ENCODE measurements at places on chromosomes 1 and 21.
A peak's percentile ranks its signal among the peaks of the same experiment; 100 is the strongest.

- DNase-seq, result no peak
These were observed 102.7 kb upstream of the GCLM start for GRCh38 chr1:94011709-94012595.

DNA sequence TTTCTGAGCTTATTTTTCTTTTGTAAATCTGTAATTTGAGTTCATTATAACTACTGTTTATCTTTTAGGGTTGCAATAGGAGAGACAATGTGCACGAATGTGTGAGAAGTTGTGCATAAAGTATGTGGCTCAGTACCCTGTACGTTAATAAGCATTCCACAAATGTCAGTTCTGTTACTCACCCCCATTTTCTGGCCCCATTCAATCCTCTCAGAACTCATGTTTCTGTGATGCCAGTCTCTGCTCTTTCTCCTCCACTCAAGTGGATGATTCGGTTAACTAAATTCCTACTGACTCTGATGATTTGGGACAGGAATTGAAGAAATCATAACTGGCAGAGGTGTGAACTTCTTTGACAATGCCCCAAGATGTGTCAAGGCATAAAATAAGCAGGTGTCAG is 10.2 kb upstream of the DMRTB1 start:
- DNase-seq, result no peak

- no peak for DNase-seq
These were observed 9.2 kb downstream of the BACH1 start for GRCh38 chr21:29307718-29308455.

DNA sequence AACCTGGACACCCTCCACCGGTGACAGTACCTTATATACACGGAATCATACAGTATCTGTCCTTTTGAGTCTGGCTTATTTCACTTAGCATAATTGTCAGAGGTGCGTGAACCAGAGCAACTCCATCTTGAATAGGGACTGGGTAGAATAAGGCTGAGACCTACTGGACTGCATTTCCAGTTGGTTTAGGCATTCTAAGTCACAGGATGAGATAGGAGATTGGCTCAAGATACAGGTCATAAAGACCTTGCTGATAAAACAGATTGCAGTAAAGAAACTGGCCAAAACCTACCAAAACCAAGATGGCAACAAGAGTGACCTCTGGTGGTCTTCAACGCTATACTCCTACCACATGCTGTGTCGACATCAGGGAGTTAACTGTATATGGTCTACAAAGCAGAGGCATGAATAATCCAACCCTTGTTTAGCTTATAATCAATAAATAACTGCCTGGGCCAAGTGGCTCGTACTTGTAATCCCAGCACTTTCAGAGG is 1.4 kb upstream of the FDPS start:
- no peak for DNase-seq

GRCh38 chr1:247357052-247357780 is 25.5 kb upstream of the ZNF496 start:
- DNase-seq, result no peak

DNA sequence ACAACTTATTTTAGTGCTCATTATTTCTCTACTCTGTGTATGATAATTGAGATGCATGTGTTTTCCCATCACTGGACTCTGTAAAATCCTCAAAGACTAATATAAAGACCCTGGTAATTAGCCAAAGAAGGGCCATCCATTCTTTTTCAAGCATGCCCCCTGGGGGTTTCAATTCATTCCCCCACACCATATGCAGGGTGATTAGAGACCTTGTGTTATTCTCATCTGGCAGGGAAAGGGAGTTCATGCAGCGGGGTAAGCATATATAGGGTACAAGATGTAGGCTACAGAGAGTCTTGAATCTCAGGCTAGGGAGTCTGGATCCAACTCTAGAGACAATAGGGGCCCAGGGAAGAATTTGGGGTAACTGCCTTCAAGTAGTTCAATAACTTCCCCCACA is 166.5 kb downstream of the TNR start:
- no peak for DNase-seq

DNA sequence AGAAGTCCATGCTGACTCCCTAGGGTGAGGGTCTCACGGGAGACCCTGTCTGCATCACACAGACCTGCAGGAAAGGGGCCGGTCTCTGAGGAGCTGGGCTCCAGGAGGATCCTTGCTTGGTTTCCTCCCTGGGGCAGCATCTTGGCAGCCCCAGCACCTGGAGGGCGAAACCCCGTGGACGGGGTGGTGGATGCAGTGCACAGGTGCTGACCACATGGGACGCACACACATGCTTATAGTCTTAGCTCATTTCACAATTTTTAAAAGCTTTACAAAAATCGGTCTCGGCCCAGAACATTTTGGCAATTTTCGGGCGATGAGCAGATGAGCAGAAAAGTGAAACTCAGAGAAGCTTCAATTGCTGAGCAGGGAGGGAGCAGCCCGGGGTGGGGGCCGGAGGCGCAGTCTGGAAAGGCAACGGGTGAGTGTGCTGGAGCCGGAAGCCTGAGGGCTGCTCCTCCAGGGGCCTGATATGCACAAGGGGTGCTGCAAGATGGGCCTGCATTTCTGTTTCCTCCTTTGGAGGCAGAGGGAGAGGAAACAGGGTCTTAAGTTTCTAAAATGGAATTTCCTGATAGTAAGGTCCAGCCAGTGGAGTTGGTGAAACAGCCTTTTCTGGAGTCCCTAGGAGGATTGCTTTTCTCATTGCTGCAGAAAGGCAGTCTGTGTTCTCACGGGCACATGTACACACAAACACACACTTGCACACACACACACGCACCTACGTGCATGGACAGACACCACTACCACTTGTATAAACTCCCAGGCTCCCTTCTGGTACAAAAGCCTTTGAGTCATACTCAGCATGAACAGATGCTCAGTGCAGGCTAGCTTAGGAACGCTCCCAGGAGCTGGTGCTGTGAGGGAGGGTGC is 60.6 kb downstream of the SCCPDH start:
- DNase-seq, result no peak

- DNase-seq, result no peak
These were observed 6.2 kb upstream of the ACP6 start for GRCh38 chr1:147676311-147677085.

DNA sequence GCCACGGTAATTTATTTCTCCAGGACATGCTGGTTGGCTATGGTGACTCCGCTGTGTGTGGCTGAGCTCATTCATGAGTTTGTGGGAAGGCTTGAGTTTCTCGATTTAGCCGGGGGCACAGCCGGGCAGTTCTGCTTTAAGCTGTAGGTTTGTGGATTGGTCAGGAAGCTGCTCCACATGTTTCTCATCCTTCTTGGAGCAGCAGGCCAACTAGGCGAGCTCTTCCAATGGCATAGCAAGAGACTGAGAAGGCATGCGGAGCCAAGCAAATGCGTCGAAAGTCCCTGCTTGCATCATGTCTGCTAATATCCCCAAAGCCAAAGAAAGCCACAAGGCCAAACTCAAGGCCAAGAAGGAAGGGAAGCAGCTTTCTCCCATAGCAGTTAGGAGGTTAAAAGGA is 71.6 kb upstream of the GREM2 start:
- no peak for DNase-seq

GRCh38 chr1:35930593-35931445 is at the start of gene AGO3:
Gene AGO3 (plus strand): TSS chr1:35931105. CDS start chr1:35931427, 322 bp downstream.
- DNase-seq, result peak; percentile 80

DNA sequence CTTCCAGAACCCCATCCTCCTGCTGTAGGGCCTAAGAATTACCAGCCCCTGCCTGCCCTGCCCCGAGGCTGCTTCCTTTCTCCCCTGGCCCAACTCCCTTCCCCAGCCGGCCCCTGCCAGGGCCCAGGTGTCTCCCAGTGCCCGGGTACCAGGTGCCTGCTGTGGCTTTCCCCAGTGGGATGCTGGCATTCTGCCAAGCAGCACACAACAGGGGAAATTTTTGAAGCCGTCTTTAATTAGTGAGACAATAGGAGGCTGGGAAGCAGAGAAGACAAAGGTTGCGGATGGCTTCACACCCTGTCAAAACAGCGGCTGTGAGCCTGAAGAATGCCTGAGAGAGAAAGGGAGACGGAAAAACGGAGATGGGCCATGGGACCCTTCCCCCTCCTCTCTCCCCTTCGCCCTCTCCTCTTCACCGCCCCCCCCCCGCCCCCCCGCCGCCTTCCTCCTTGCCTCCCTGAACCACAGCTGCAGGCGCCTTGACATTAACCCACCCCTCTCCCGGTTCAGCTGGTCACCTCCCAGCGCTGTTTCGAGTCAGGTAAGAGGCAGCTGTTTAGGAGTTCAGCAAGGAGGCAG is 33.6 kb downstream of the LRRN2 start:
- DNase-seq, result no peak

GRCh38 chr1:27109103-27109822 is 45.7 kb downstream of the SLC9A1 start:
- DNase-seq, result no peak

- peak; percentile 59 for DNase-seq
These were observed 13.0 kb downstream of the CCDC190 start for GRCh38 chr1:162847839-162848453.

GRCh38 chr1:226953175-226953800 is 13.2 kb downstream of the COQ8A start:
- no peak for DNase-seq

GRCh38 chr1:97297611-97298010 is 576.0 kb downstream of the PTBP2 start:
- no peak for DNase-seq

DNA sequence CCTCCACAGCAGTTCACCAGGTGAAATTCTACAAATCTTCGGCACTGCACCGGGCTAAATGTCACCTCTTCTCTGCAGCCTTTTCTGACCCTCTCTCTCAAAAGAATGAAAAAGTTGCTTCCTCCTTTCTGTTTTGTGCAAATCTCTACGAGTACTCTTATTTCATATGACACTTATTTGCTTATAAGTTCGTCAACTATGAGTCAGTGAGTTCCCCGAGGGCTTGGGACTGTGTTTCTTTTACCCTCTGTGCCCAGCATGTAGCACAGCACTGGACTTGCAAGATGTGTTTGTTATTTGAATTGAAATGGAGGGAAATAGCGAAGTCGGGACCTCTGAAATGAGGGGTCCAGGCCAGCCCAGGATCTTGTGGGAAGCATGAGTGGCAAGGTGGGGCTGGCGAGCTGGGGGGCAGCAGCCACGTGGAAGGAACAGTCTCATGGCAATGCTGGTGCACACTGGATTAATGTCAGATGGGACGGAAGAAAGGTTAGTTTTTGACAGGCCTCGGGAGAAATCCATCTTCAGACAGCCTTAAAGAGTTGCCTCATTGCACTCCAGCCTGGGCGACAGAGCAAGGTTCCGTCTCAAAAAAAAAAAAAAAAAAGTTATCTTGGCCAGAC is 6.2 kb downstream of the SLC6A9 start:
- no peak for DNase-seq

DNA sequence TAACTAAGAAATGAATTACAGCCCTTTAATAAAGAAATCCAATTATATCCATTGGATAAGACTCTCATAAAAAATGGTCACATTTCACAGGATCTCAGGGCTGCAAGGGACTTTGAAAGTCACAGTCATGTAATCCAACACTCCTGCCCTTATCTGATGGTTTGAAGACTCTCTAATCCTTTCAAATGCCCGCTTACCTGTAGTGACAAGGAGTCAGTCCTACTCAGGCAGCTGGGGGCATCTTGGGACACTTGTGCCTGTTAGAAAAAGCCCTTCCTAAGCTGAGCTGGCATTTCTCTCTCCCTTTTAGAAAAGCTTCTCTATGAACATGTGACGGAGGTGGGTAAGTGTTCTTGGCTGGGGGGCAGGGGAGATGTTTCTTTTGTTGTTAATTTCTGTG is 11.0 kb upstream of the ZNF691 start:
- no peak for DNase-seq

DNA sequence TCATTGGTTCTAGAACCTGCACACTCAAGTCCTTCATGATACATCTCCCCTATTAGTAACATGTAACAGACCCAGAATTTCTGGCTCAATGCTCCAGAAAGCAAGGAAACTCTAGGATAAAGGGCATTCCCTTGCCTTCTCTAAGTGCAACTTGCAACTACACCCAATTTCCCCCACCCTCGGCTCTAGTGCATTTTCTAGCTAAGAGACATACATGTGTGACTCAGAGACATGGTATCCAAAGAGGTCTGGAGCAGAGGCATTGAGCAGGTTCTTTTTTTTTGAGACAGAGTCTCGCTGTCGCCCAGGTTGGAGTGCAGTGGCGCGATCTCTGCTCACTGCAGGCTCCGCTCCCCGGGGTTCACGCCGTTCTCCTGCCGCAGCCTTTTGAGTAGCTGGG is 132.9 kb downstream of the ZC3H11B start:
- DNase-seq, result no peak

- no peak for DNase-seq
These were observed 4.6 kb upstream of the ZNF678 start for GRCh38 chr1:227558732-227559262.

DNA sequence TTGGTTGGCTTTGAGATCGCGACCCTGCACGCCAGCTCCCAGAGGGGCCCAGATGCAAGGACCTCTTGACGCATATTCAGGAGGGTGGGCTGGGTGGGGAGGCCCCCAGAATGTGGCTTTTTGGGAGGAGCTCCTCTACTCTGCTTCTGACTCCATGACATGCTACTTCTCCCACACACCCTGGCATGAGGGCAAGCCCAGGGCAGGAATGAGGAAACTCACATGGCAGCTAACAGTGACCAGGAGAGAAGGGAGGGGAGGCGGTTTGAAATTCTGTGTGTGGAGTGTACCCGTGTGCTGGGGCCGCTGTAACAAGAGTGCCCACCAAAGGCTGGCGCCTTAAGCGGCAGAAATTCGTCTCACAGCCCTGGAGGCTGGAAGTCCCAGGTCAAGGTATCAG is 61.3 kb upstream of the GPR153 start:
- DNase-seq, result no peak

DNA sequence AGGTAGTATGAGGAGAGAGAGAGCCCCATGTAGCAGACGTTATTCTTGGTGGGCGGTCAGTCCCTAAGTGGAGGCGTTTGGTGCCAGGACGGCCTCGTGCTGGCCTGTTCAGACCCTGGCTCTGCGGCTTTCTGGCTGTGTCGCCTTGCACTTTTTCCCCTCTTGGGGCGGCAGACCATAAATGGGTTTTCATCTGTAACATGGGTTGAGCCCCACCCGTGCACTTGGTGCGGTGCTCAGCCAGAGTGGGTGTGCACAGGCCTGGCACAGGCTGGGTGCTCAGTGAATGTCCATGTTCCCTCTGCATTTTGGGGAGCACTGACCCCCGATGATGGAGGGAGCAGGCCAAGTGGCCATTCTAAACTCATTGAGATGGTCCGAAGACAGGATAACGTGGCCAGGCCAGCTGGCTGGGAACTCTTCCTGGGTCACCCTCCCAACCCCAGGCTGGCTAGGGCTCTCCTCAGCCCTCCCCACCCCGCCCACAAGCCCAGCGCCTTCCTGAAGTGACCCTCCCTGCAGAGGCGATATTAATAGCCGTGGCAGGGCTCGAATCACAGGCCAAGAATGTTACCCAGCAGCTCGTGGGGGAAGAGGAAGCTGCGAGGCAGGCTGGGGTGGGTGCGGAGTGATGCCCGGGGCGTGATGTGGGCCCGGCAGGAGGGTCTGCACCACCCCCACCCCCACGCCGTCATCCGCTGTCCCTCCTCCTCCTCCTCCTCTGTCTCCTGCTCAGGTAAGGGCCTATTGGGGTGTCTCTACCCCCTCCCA is 78.5 kb downstream of the ARHGEF10L start:
- DNase-seq, result no peak

GRCh38 chr1:159211331-159212136 is 6.9 kb downstream of the ACKR1 start:
- peak; percentile 12 for DNase-seq

- DNase-seq, result no peak
These were observed 55.8 kb upstream of the SELENON start for GRCh38 chr1:25744140-25744581.

- no peak for DNase-seq
These were observed 178.7 kb upstream of the RUNX1 start for GRCh38 chr21:35227786-35228185.

- no peak for DNase-seq
These were observed 37.0 kb upstream of the RXRG start for GRCh38 chr1:165481820-165482532.
